ENCODE measurements at places on chromosomes 6 and 20.

DNA sequence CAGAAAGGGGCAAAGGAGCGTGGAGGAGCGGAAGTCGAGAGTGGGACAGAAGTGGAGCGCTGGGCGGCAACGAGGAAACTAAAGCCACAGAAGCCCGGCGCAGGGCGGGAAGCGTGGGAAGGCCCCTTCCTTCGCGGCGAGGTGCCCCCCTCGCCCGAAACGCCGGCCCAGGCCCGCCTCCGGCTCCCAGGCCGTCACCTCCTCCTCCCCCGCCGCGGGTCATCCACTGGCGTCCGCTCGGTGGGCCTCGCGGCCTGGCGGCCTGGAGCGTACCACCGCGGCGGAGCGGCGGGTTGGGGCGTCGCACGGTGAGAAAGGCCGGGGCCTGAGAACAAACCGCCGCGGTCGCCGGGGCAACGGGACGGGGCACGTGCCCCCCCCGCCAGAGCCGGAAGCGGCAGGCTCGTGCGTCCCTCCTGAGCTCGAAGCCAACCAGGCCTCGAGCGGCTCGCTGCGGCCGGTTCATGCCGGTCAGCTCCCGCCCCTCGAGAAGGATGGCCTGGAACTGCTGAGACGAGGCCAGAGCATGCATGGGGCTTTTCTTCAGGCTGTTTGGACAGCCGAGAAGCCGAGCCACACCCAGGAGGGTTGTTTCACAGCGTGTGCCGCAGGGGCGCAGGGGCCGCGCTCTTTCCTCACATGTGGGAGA lies at the start of gene TCP11:
TSS of gene TCP11 (minus strand) at position 333 of the 649 bp plus-strand sequence. CDS start 469 bp downstream, outside the sequence.
- no peak for DNase-seq

DNA sequence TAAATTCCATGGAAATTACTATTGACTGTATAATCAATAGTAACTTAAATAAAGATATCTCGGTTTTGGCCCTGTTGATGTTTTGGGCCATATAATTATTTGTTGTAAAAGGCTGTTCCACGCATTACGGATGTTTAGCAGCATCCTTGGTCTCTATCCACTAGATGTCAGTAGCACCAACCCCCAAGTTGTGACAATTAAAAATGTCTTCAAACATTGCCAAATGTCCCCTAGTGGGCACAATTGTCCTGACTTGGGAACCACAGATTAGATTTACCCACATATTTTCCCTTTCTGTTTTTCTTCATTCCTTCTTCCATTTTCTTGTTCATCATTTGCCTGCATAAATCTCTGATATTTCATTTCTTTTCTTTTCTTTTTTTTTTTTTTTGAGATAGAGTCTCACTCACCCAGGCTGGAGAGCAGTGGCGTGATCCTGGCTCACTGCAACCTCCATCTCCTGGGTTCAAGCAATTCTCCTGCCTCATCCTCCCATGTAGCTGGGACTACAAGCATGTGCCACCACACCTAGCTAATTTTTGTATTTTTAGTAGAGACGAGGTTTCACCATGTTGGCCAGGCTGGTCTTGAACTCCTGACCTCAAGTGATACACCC lies 13.6 kb upstream of the WFDC8 start:
- peak; percentile 12 for DNase-seq

DNA sequence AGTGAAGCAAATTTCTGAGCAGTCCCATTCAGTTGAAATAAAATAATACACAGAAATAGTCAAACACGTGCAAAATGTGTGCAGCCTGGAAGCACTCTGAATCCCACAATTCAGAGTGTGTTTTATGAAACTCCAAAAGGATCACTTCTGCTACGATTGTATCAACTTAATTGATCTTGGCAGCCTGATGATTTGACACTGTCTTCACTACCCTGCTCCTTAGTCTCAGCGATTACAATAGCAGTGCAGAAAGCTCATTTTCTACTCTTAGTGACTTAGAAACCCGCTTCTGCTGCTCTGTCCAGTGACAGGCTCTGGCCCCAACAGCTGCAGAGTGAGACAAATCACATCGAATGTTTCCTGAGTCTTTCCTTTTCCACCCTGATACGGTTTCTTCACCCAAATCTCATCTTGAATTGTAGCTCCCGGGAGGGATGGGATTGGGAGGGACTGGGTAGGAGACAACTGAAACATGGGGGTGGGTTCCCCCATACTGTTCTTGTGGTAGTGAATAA lies 16.2 kb upstream of the EMILIN3 start:
- DNase-seq: no peak

- peak; percentile 25 for DNase-seq
Observed at GRCh38 chr20:32445539-32446273, 87.6 kb downstream of the ASXL1 start.

GRCh38 chr6:88124925-88125557 lies 41.1 kb downstream of the CNR1 start:
- no peak for DNase-seq

DNA sequence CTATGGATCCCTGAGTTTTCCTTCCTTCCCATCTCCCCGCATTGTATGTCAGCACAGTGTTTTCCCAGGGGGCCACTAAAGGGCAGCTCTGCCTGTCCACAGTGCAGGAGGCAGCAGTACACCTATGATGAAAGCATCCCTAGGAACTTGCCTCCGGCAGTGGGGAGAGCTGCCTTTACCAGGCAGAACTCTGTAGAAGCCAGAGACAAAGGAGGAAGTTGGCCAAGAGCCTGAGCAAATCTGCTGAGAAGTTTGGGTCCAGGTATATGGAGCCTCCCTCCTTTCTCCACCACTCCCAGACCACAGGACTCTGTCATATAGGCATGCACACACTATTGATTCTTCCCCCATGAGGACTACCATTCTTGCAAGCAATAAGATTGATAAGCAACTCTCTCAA lies 282.7 kb downstream of the TBC1D7 start:
- no peak for DNase-seq

DNA sequence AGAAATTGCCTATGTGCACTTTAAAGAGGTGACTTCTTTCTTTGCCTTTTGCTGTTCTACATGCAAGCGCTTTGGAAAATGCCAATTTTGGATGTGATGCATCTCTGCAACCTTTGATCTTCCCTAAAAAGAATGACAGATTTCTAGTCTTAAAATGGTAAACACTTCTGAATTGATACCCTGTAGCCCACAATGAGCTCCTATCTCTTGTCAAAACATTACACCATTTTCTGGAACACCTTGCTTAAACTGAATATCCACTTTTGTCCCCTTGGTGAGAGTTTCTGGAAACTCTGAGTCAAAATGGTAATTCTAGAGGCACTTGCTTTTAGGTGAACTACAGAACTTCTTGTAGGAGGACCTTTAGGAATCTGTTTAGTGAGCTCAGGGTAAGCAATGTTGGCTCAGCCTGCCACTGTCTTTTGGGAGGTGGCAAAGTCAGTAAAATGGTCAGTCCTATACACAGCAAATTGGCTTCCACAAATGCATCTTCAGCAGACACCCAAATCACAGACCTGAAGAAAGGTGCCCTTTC lies 216.5 kb downstream of the SLC35F1 start:
- no peak for DNase-seq

DNA sequence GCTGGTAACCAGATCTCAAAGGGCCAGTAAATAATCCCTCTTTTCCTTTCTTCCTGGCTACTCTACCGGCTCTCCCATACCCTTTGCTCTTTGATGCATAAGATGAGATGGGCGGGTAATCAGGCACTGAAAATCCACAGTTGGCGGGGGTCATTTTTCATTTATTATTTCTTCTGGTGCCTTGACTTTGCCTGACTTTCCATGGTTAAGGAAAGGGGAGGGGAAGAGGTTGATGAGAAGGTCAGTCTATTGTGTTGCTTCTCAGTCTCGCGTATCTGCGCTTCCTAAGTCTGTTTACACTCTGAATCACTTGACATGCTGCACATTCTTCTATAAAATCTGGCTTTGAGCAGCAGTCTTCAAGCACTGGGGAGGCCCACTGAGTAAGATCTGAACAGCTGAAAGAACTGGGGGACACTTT lies 121.1 kb upstream of the HDGFL1 start:
- DNase-seq: peak; percentile 92

- DNase-seq: no peak
Observed at GRCh38 chr6:100979267-100979666, 98.1 kb upstream of the ASCC3 start.

DNA sequence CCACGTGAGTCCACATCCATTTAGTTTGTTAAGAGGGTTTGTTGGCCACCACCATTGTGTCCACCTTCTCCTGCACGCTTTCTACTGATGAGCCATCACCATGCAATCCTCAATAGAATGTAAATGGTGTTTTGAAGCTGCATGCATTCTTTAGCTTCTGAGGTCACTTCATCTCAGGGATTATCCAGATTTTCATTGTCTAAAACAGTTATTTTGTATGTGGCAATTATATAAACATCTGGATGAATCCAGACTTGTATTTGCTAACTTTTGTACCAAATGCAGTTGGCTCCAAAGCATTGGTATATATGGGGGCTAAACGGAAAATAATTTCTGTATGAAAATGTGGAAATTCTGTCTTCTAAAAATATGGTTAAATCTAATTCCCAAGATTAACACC lies 231.2 kb upstream of the ARID1B start:
- DNase-seq: no peak

DNA sequence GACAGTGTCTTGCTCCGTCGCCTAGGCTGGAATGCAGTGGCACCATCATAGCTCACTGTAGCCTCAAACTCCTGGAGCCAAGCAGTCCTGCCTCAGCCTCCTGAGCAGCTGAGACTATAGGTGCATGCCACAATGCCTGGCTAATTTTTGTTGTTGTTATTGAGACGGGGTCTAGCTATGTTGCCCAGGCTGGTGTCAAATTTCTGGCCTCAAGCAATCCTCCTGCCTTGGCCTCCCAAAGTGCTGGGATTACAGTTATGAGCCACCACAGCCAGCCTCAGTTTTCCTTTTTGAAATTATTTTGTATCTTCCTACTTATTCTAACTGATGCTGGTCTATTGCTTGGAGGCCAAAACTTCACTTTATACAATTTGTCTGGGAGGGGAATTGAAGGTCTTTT lies 436.1 kb downstream of the UTRN start:
- no peak for DNase-seq

DNA sequence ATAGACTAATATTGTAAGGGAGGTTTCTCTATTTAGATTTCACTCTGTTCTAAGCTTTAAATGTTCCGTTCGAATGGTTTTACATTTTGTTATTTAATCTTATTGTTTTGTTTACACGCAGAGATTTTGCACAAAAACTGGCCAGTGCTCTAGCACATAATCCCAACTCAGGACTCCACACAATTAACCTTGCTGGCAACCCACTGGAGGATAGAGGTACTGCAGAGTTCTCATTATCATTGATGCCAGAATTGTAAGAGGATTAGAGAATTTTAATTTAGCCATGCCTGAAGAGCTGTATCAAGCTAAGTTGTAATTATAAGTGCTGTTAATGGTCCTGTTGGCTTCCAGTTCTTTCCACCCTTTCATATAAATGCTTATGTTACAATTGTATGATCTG lies 179.7 kb upstream of the SCGN start:
- peak; percentile 23 for DNase-seq

DNA sequence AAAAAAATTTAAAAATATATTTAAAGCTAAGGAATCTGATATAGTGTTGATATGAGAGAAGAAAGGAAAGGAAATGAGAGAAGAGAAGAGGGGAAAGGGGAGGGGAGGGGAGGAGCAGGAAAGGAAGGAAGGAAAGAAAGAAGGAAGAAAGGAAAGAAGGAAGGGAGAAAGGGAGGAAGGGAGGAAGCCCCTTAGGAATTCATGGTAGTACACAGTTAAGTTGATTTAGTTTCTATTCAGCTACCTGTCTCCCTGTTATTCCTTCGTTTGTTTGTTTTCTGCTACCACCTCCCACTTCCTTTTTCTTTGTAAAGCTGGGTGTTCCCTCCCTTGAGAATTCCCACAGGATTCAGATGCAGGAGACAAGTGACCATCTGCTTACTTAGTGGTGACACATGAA lies 1025.4 kb upstream of the FLRT3 start:
- DNase-seq: no peak

DNA sequence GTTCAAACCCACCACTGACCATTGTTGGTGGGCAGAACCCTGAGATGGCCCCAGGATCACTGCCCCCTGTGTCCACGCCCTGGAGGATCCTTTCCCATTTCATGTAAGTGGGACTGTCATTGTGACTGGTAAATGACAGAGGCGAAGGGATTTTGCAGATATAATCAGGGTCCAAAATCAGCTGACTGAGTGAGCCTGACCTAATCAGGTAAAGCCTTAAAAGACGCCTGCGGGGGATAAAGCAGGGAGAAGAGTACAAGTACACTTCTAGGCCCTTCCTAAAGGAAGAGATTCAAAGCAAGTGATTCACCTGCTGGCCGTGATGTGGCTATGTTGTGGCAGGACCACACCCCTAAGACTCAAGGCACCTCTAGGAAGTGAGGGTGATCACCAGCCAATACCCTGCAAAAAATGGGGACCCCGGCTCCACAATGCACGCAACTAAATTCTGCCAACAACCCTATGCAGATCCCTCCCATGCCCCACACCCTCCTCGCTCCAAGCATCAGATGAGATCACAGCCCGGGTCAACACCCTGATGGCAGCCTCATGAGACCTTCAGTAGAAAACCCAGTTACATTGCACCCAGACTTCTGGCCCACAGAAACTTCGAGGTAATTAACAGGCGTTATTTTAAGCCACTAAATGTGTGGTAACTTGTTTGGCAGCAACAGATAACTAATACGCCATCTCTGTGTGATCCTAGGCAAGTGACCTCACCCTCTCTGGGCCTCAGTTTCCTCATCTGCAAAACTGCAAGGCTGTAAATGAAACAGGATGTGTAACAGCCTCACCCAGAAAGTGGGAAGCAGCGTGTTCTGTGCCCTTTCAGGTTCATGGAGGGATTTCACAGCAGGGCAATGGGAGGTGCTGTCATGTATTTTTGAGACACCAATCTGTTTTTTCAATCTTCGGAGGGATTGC lies 11.3 kb downstream of the PREX1 start:
- DNase-seq: no peak

- no peak for DNase-seq
Observed at GRCh38 chr6:107699254-107699653, 124.9 kb downstream of the SCML4 start.

GRCh38 chr6:128282961-128283360 lies 237.4 kb downstream of the PTPRK start:
- DNase-seq: no peak

DNA sequence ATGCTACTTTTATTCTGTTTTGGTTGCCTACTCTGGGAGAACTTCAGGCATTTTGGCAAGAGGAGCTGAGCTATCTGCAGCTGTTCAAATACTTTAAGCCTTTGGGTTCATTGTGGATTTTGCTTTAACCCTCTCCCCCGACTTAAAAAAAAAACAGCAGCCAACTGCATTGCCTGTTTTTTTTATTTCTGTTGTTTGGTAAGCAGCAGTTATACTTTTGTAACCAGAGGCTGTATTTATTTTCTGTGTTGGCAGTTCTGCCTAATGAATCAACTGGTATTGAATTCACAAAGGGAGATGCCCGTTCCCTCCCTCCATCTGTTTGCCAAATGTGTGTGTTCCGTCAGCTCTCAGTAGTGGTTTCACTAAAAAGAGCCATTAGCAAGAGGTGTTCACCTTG lies 484.0 kb downstream of the UTRN start:
- DNase-seq: peak; percentile 11

GRCh38 chr20:12535316-12535715 lies 473.5 kb upstream of the SPTLC3 start:
- DNase-seq: no peak

GRCh38 chr6:157056275-157056674 lies 267.0 kb downstream of the TMEM242 start:
- no peak for DNase-seq

- DNase-seq: no peak
Observed at GRCh38 chr6:13565921-13566320, 8.5 kb upstream of the SIRT5 start.

- no peak for DNase-seq
Observed at GRCh38 chr6:106120006-106120405, 33.9 kb downstream of the PRDM1 start.

- DNase-seq: no peak
Observed at GRCh38 chr20:25025986-25026605, 31.8 kb downstream of the ACSS1 start.
